A549 treated with dexamethasone at 1 μM for 4 hours (cell line): ENCODE measurements at places on chromosomes 12 and 14. TPM values are rescaled to one million over a fixed set of nuclear protein-coding genes. Genes with fewer than 3 reads are reported as not detected.

Gene TBX5
- total RNA-seq = not detected in 5 replicates

Gene VTI1B
- 79.6 to 91.3 TPM (median 83.4 TPM) in 5 replicates for total RNA-seq

Gene THAP2
- total RNA-seq = 3.8 to 4.9 TPM (median 4.2 TPM) in 5 replicates

Gene MYO1H
- not detected in 5 replicates for total RNA-seq

Gene AKAP6
- total RNA-seq = 0.29 to 0.70 TPM (median 0.41 TPM) in 5 replicates

Gene DPPA3
- 0.12 TPM in 1 of 5 replicates, not detected in the others for total RNA-seq

Gene KIF26A
- 1.9 to 4.4 TPM (median 3.9 TPM) in 5 replicates for total RNA-seq

Gene C12orf54
- not detected in 5 replicates for total RNA-seq

Gene KERA
- not detected in 5 replicates for total RNA-seq

Gene LMNTD1
- 0.15 TPM in 1 of 5 replicates, not detected in the others for total RNA-seq

Gene PLEKHD1
- 0.01 to 0.03 TPM (median 0.02 TPM) in 4 of 5 replicates, not detected in the other for total RNA-seq

Gene KRT8
- total RNA-seq = 4,375 to 5,591 TPM (median 5,356 TPM) in 5 replicates

Gene RAD51B
- 4.1 to 4.8 TPM (median 4.4 TPM) in 5 replicates for total RNA-seq

Gene ALX1
- total RNA-seq = 3.9 to 5.6 TPM (median 4.4 TPM) in 5 replicates

Gene GPR132
- total RNA-seq = 0.32 to 0.86 TPM (median 0.54 TPM) in 5 replicates

Gene KRT2
- total RNA-seq = not detected in 5 replicates

Gene ADAM21
- total RNA-seq = 0.08 TPM in 1 of 5 replicates, not detected in the others

Gene ARHGDIB
- 0.83 to 1.5 TPM (median 1.3 TPM) in 5 replicates for total RNA-seq

Gene SSPN
- 0.41 to 0.63 TPM (median 0.50 TPM) in 5 replicates for total RNA-seq

Gene PEBP1
- 233 to 290 TPM (median 287 TPM) in 5 replicates for total RNA-seq

Gene KLRD1
- not detected in 5 replicates for total RNA-seq

Gene NXPH4
- total RNA-seq = 3.7 to 6.8 TPM (median 5.3 TPM) in 5 replicates

Gene KRT6C
- 0.07 TPM in 1 of 5 replicates, not detected in the others for total RNA-seq

Gene RHOJ
- not detected in 5 replicates for total RNA-seq

Gene AACS
- 17.8 to 22.8 TPM (median 21.2 TPM) in 5 replicates for total RNA-seq

Gene SLC17A8
- total RNA-seq = 0.05 to 0.06 TPM in 2 of 5 replicates, not detected in the others

Gene NPFF
- not detected in 5 replicates for total RNA-seq

Gene FOXA1
- 4.2 to 7.4 TPM (median 6.5 TPM) in 5 replicates for total RNA-seq

Gene ESPL1
- 14.1 to 24.7 TPM (median 21.8 TPM) in 5 replicates for total RNA-seq

Gene FERMT2
- 41.7 to 55.8 TPM (median 51.1 TPM) in 5 replicates for total RNA-seq

Gene LRP1
- total RNA-seq = 9.7 to 18.2 TPM (median 14.8 TPM) in 5 replicates

Gene ACSS3
- not detected in 5 replicates for total RNA-seq

Gene ENDOU
- total RNA-seq = 0.07 to 0.09 TPM in 2 of 5 replicates, not detected in the others

Gene HIF1A
- total RNA-seq = 159 to 244 TPM (median 215 TPM) in 5 replicates

Gene FAIM2
- total RNA-seq = not detected in 5 replicates

Gene KCNH3
- total RNA-seq = 1.2 to 2.2 TPM (median 2.1 TPM) in 5 replicates

Gene RASAL1
- 0.17 to 0.32 TPM (median 0.27 TPM) in 5 replicates for total RNA-seq

Gene GPR162
- total RNA-seq = 0.29 to 0.64 TPM (median 0.41 TPM) in 5 replicates

Gene BRI3BP
- total RNA-seq = 15.5 to 23.3 TPM (median 21.5 TPM) in 5 replicates

Gene ADCY4
- 0.08 TPM in 1 of 5 replicates, not detected in the others for total RNA-seq

Gene C1S
- total RNA-seq = 41.7 to 58.5 TPM (median 47.4 TPM) in 5 replicates

Gene KIF5A
- total RNA-seq = 0.12 to 0.27 TPM (median 0.20 TPM) in 5 replicates

Gene CDKN1B
- 13.6 to 16.2 TPM (median 14.2 TPM) in 5 replicates for total RNA-seq

Gene KRT81
- total RNA-seq = 3,069 to 3,830 TPM (median 3,573 TPM) in 5 replicates

Gene CTSG
- not detected in 5 replicates for total RNA-seq

Gene MYRFL
- total RNA-seq = 0.07 TPM in 1 of 5 replicates, not detected in the others

Gene RIPK3
- 0.09 TPM in 1 of 5 replicates, not detected in the others for total RNA-seq

Gene ASB2
- total RNA-seq = 0.32 to 0.76 TPM (median 0.38 TPM) in 5 replicates

Gene NFE2
- total RNA-seq = 0.07 TPM in 1 of 5 replicates, not detected in the others

Gene TBX3
- 36.1 to 61.5 TPM (median 55.5 TPM) in 5 replicates for total RNA-seq

Gene TSHR
- not detected in 5 replicates for total RNA-seq

Gene TMEM233
- 0.03 to 0.12 TPM (median 0.08 TPM) in 4 of 5 replicates, not detected in the other for total RNA-seq

Gene RPL10L
- not detected in 5 replicates for total RNA-seq

Gene GPR84
- 0.05 to 0.13 TPM (median 0.09 TPM) in 3 of 5 replicates, not detected in the others for total RNA-seq

Gene RPGRIP1
- total RNA-seq = 0.15 to 0.39 TPM (median 0.25 TPM) in 5 replicates

Gene IPO8
- 18.1 to 23.0 TPM (median 21.1 TPM) in 5 replicates for total RNA-seq

Gene PAH
- total RNA-seq = not detected in 5 replicates

Gene HSP90AA1
- 731 to 880 TPM (median 842 TPM) in 5 replicates for total RNA-seq

Gene STAC3
- 0.18 to 0.54 TPM (median 0.38 TPM) in 4 of 5 replicates, not detected in the other for total RNA-seq
